ENCODE measurements at places on chromosomes 7 and 10.

DNA sequence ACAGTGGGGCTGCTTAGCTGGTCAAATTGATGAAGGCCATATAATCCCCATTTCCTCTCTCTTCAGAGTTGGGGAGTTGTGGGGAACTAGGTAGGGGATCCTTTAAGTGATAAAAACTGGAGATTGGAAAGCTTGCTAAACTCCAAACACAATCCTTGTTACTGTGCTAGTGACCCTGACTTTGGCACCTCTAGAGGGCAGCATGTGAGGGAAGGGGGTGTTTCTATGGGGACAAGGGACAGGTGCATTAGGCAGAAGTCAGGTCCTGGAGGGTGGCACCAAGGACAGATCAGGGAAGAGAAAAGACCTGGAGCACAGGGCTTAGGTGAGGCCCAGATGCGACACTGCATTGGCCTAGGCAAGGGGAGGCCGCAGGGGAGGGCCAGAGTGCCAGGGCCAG, 66.9 kb downstream of the CDHR3 start:
- peak; percentile 69 for DNase-seq
- H3K36me3 ChIP-seq = no peaks in the 10 kb centered on the region
- H3K4me1 ChIP-seq = no peaks in the 10 kb centered on the region
- H3K4me3 ChIP-seq = no peak overlapping the region
- no peak overlapping the region for H3K27ac ChIP-seq
- no peaks in the 10 kb centered on the region for H3K27me3 ChIP-seq

DNA sequence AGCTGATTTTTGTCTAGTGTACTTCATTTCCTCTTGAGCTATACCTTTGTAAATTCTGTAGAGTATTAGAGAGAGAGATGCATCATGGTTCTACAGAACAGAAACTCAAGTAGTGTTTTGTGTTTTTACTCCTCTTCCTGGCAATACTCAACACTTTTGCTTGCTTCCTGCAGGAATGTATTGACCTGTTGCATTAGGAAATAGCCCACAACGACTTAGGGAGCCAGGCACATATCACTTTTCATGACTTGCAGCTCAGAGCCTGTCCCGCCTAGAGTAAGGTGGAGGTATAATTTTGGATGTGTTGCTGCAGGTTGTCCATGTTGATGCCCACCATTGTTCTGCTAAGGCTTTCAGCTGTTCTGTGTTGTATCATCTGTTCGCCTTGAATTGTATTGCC, 216.3 kb downstream of the SDK1 start:
- H3K36me3 ChIP-seq = no peaks in the 10 kb centered on the region
- peaks cover 4% of the 10 kb centered on the region for H3K4me1 ChIP-seq
- H3K27me3 ChIP-seq = no peaks in the 10 kb centered on the region
- H3K27ac ChIP-seq = no peak overlapping the region

DNA sequence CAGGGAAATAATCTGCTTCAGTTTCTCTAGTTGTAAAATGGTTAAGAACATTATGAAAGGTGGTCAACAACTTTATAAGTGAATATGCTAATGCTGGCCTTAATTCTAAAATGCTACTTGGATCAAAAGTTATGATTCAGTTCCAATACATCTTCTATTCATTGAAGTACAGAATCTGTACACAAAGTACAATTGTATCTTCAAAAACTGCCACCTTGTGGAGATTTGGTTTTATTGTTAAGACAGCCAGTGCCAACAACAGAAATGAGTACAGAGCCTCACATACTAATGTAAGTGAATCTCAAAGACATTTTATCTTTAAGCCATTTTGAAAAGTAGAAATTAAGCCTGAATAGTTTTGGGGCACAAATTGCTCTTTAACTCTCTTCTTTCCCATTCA, 194.0 kb downstream of the CFTR start:
- H3K4me1 ChIP-seq = peaks cover 2% of the 10 kb centered on the region
- H3K36me3 ChIP-seq = no peaks in the 10 kb centered on the region
- H3K27me3 ChIP-seq = no peaks in the 10 kb centered on the region
- no peak overlapping the region for H3K4me3 ChIP-seq
- H3K27ac ChIP-seq = no peak overlapping the region
- no peak for DNase-seq

GRCh38 chr7:29216128-29216527, 21.6 kb downstream of the CHN2 start:
- no peaks in the 10 kb centered on the region for H3K27me3 ChIP-seq
- H3K27ac ChIP-seq = no peak overlapping the region
- DNase-seq = no peak
- peaks cover 4% of the 10 kb centered on the region for H3K4me1 ChIP-seq

DNA sequence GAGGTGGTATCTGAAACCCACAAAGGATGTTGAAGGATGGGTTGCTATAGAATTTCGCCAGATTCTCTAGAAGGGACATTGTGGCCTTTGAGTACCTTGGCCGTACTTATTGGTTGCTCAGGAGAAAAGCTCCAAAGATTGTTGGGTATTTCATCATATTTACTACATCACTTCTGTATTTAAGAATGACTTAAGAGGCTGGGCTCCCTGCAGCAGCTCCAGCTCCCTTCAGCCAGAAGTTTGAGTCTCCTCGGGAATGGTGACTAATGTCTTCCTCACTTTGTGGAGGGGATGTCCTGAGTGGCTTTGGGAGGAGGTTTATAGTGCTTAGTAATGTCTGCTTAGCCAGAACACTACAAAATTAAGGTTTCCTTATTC, 18.1 kb downstream of the MINDY4 start:
- DNase-seq = no peak
- no peaks in the 10 kb centered on the region for H3K4me1 ChIP-seq
- peaks cover 13% of the 10 kb centered on the region for H3K36me3 ChIP-seq
- H3K27ac ChIP-seq = no peak overlapping the region

DNA sequence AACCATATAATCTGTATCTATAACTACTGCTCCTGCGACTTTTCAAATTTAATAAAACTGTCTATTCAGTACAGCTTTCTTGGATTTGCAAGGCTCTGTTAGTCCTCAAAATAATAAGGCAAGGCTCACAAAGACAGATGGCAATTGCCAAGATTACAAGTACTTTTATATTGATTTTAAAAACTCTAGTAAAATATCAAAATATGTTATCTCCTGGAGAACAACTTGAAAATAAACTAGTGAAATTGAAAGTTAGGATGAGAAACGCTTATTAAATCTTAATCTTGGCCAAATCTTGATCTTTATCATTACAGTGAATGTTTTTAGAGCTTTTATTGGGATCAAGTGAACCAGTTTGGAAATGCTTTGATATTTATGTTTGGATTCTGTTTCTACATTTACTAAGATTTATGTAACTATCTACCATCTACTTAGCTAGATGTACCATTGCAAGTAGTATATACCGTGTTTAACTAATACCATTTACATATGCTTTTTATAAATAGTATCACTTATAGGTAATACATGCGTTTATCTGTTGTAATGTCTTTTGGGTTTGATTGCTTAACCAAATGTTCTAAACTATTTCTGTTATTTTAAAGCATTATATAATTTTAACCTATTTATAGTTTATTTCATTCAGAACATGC, 70.0 kb downstream of the CABCOCO1 start:
- no peak for DNase-seq
- no peak overlapping the region for H3K4me3 ChIP-seq
- H3K27ac ChIP-seq = no peak overlapping the region

GRCh38 chr7:104790440-104790839, 223.6 kb upstream of the KMT2E start:
- no peaks in the 10 kb centered on the region for H3K27me3 ChIP-seq
- no peak for DNase-seq
- H3K4me1 ChIP-seq = no peaks in the 10 kb centered on the region
- H3K4me3 ChIP-seq = no peak overlapping the region
- H3K27ac ChIP-seq = no peak overlapping the region

DNA sequence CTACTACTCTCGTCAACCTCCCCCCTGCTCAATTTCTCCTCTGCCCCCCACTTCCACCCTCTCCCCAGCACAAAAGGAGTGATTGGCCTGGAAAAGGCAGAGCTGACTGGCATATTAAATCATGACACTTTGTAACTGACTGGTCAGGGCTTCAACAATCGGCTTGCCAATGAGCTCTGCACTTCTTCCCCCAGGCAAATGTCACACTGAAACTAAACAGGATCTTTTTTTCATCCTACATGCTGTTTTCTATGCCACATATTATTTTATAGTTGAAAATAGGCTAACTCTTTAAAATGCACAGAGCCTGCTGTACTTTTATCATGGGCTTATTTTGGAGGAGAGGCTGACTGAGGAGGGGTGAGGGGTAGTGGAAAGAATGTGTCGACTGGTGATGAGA, 295.2 kb downstream of the TCF7L2 start:
- H3K36me3 ChIP-seq = no peaks in the 10 kb centered on the region
- no peak for DNase-seq
- H3K4me1 ChIP-seq = no peaks in the 10 kb centered on the region

DNA sequence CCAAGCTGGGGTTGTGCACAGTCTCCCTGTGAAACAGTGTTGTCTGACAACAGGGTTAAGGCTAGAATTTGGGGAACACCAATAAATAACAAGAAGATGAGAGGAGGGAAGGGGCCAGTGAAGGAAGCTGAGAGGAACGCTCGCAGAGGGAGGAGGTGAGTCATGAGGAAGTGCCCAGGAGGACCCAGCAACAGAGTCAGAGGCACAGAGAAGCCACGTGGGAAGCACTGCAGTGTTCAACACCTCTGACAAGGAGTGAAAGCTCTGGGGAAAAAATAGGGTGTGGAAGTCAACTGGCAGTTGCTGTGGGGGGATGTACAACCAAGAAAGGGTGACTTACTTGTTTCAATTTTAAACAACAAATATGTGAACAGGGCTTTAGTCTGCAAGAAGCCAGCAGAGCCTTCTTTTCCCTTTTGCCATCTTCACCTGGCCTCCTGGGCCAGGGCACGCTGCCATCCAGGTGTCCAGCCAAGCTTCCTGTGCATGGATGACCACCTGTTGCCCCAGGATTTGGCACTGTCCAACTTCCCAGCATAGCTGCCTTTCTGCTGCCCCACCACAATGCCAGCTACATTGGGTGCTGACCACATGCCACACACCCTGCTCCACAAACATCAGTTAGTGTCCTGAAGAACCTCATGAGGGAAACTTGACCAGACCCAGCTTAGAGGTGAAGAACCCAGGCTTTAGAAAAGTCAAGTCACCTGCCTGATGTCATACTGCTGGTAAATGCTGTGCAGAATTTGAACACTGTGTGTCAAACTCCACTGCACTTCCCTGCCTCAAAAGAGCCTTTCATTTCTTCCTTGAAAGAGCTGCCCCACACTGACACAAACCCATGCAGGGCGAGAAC, 69.6 kb downstream of the ATXN7L1 start:
- no peak overlapping the region for H3K27ac ChIP-seq
- H3K4me3 ChIP-seq = no peak overlapping the region
- H3K27me3 ChIP-seq = no peaks in the 10 kb centered on the region
- no peak for DNase-seq

GRCh38 chr7:158730383-158731346, 26.1 kb upstream of the NCAPG2 start:
- peaks cover 37% of the 10 kb centered on the region for H3K36me3 ChIP-seq
- H3K27me3 ChIP-seq = no peaks in the 10 kb centered on the region
- DNase-seq = no peak
- no peaks in the 10 kb centered on the region for H3K4me1 ChIP-seq

GRCh38 chr10:132657127-132657706, 119.6 kb downstream of the INPP5A start:
- H3K36me3 ChIP-seq = peaks cover 5% of the 10 kb centered on the region
- no peaks in the 10 kb centered on the region for H3K4me1 ChIP-seq
- no peak overlapping the region for H3K27ac ChIP-seq
- no peaks in the 10 kb centered on the region for H3K27me3 ChIP-seq

- no peaks in the 10 kb centered on the region for H3K4me1 ChIP-seq
- DNase-seq = no peak
- H3K27ac ChIP-seq = no peak overlapping the region
- H3K4me3 ChIP-seq = no peak overlapping the region
Observed at GRCh38 chr7:138753610-138754009, 44.2 kb upstream of the TMEM213 start.

All from endodermal cell (in vitro differentiated cells).